ENCODE measurements at places on chromosomes 7 and 10. TPM values are rescaled to one million over a fixed set of nuclear protein-coding genes. Genes with fewer than 3 reads are reported as not detected.

The PON1 gene
- not detected for total RNA-seq

The FRMD4A gene
- 31.2 TPM for total RNA-seq

DNA sequence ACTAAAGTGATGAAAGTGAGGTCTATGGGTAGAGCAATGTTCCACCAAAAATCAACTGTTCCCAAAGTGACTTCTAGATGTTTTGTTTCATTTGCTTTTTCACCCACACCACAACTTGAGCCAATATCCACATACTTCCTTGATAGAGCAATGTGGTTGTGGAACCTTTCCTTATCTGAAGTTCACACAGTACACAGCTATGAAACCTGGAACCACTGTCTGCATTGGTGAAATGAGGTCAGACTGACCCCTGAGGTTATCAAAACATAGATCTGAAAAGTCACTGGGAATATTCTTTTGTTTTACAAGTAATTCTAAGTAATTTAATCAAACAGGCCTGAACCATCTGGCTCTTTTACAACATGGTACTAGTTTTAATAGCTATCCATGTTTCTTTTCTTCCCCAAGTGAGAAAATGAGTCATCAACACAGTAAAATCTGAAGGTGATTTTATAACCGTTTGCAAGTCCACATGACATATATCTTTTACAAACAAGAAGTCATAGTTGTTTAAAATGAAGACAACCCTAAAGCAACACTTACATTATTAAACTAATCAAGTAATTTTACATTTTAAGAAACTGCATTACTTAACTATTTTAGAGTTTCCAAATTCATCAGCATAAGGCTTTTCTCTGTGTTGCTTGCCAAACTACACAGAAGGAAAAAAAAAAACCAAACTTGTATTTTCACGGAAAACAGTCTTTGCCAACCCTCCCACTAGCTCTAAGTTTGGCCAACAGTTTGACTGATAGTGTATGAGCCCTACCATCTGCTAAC, 80.3 kb downstream of the LRRC17 start:
- peaks cover 24% of the 10 kb centered on the region for H3K4me1 ChIP-seq
- no peak for DNase-seq
- H3K36me3 ChIP-seq = no peaks in the 10 kb centered on the region
- H3K4me3 ChIP-seq = no peak overlapping the region
- no peaks in the 10 kb centered on the region for H3K27me3 ChIP-seq
- H3K27ac ChIP-seq = peak overlapping the region; percentile 42

DNA sequence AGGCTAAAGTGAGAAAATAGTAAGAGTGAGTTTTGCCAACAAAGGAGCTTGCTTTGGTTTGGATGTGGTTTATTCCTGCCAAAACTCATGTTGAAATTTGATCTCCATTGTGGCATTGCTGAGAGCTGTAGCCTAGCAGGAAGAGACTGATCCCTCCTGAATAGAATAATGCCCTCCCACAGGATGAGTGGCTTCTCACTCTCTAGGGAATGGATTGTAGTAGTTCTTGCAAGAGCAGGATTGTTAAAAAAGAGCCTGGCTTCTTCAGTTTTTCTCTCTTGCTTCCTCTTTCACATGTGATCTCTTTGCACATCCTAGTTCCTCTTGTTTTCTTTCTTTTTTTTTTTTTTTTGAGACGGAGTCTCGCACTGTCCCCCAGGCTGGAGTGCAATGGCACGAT, 34.4 kb downstream of the ASAH2 start:
- H3K27me3 ChIP-seq = no peaks in the 10 kb centered on the region
- H3K4me1 ChIP-seq = no peaks in the 10 kb centered on the region
- no peaks in the 10 kb centered on the region for H3K36me3 ChIP-seq

GRCh38 chr7:121078701-121079227, 90.3 kb downstream of the CPED1 start:
- no peak overlapping the region for H3K27ac ChIP-seq
- H3K4me3 ChIP-seq = no peak overlapping the region
- no peaks in the 10 kb centered on the region for H3K36me3 ChIP-seq
- H3K4me1 ChIP-seq = peaks cover 44% of the 10 kb centered on the region
- no peaks in the 10 kb centered on the region for H3K27me3 ChIP-seq

GRCh38 chr10:50387007-50387731, 135.9 kb upstream of the ASAH2 start:
- H3K4me3 ChIP-seq = no peak overlapping the region
- DNase-seq = no peak
- H3K27me3 ChIP-seq = no peaks in the 10 kb centered on the region

GRCh38 chr7:25379351-25380300, 151.3 kb upstream of the NPVF start:
- no peaks in the 10 kb centered on the region for H3K27me3 ChIP-seq
- H3K36me3 ChIP-seq = no peaks in the 10 kb centered on the region
- no peak overlapping the region for H3K27ac ChIP-seq
- H3K4me3 ChIP-seq = no peak overlapping the region
- DNase-seq = no peak

GRCh38 chr10:28219251-28219650, 83.6 kb downstream of the MPP7 start:
- H3K4me3 ChIP-seq = no peak overlapping the region
- H3K4me1 ChIP-seq = no peaks in the 10 kb centered on the region
- H3K36me3 ChIP-seq = no peaks in the 10 kb centered on the region
- DNase-seq = no peak

DNA sequence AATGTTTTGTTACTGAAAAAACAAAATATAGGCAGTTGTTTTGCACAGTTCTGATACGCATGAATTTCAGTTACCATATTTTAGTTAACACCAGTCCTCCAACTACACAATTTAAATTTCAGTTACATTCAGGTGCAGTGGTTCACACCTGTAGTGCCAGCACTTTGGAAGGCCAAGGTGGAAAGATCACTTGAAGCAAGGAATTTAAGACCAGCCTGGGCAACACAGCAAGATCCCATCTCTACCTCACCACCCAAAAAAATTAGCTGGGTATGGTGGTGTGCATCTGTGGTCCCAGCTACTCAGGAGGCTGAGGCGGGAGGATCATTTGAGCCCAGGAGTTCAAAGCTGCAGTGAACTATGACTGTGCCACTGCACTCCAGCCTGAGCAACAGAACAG, 45.3 kb downstream of the ABI1 start:
- H3K36me3 ChIP-seq = no peaks in the 10 kb centered on the region
- peaks cover 3% of the 10 kb centered on the region for H3K4me1 ChIP-seq
- H3K4me3 ChIP-seq = no peak overlapping the region
- DNase-seq = no peak

All from heart right ventricle (tissue), 16 donors.